ENCODE measurements at places on chromosomes 11 and 22. TPM values are rescaled to one million over a fixed set of nuclear protein-coding genes. Genes with fewer than 3 reads are reported as not detected.

The ZFTA gene
- polyA plus RNA-seq = 12.7 TPM

The LSP1 gene
- polyA plus RNA-seq = 40.4 TPM

The DEPDC5 gene
- 3.5 TPM for polyA plus RNA-seq

The BTBD18 gene
- not detected for polyA plus RNA-seq

The SELENOM gene
- polyA plus RNA-seq = 338 TPM

The ADM gene
- 18.8 TPM for polyA plus RNA-seq

The OR51B2 gene
- not detected for polyA plus RNA-seq

The ARHGAP32 gene
- polyA plus RNA-seq = 5.4 TPM

The KCNJ11 gene
- polyA plus RNA-seq = 12.3 TPM

The NXPE1 gene
- polyA plus RNA-seq = not detected

The OR10D3 gene
- not detected for polyA plus RNA-seq

The MB gene
- polyA plus RNA-seq = 19.2 TPM

The UPK3A gene
- not detected for polyA plus RNA-seq

The SPI1 gene
- polyA plus RNA-seq = 4.9 TPM

The ZP1 gene
- polyA plus RNA-seq = 1.5 TPM

The GSTP1 gene
- polyA plus RNA-seq = 594 TPM

The MYO18B gene
- polyA plus RNA-seq = 0.06 TPM

The ROBO4 gene
- polyA plus RNA-seq = 3.7 TPM

The DBX1 gene
- polyA plus RNA-seq = not detected

The SLC25A18 gene
- polyA plus RNA-seq = 13.0 TPM

The VPREB1 gene
- polyA plus RNA-seq = not detected

The SCGB1D2 gene
- polyA plus RNA-seq = not detected

The HYOU1 gene
- polyA plus RNA-seq = 73.2 TPM

The MRPL40 gene
- 37.3 TPM for polyA plus RNA-seq

The C11orf91 gene
- polyA plus RNA-seq = not detected

The PANX2 gene
- 0.36 TPM for polyA plus RNA-seq

The PITPNB gene
- 40.0 TPM for polyA plus RNA-seq

The TRIM49C gene
- polyA plus RNA-seq = not detected

The RAG1 gene
- 0.21 TPM for polyA plus RNA-seq

All from adipose tissue (tissue), 3 donors.